ENCODE measurements at places on chromosomes 1 and 21.

DNA sequence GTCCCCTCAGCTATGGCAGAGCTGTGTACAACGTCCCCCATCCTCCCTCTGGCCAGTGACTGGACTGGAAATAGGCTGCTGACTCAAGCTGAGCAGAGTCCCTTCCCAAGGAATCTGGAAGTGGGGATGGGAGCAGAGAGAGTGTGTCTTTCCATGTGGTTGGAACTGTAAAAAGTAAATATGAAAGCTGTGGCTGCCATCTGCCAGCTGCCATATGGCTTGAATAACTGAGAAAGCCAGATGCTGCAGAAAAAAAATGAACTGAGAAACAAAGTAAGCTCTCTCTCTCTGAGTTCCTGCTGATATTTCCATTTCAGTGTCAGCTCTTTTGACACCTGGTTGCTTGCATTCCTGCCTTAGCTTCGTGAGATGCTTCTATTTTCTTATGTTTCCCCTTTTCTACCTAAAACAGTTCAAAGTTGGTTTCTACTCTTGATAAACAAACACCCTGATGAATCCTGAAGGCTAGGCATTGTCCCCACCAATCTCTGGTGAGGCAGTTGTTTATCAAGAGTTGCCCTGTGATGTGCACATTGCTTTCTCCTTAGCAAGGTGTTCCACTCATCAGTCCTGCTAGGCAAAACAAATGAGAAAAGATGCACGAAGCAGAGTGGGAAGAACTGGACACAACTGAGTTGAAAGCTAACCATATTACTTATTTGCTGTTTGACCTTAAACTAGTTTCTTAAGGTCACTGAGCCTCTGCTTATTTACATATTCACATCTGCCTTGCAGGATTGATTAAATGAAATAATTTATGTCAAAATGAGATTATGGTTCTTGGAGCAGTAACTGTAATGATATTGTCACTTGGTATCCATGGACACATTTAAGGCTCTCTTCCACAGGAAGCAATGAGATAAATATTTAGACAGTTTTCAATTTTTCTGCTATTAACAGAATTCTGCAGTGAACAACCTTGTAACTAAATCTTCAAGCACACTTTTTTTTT lies 16.6 kb upstream of the DR1 start:
- DNase-seq: no peak

GRCh38 chr1:160844447-160845232 lies 18.0 kb downstream of the CD244 start:
- DNase-seq: no peak

- no peak for DNase-seq
Measured at GRCh38 chr1:8354038-8354437, 36.1 kb downstream of the SLC45A1 start.

GRCh38 chr1:189121941-189122340 lies 1355.7 kb downstream of the BRINP3 start:
- no peak for DNase-seq

DNA sequence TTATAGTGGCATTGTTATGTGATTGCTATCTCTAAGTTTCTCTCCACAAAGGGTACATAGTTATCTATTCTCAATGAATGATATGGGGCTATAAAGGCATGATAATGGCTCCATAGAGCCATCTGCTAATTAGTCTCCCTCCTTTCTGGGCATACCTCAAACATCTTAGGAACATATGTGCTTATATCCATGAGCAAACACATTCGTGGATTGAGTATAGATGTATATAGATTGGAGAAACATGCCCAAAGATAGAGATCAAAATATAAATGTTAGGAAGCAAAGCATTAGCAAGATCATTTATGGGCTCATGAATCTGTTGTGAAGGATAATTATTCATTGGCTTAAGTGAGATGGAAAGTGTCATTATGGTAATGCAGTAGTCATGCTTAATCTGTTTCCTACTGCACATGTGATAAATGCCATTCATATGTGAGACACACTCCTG lies 155.8 kb upstream of the UBE2U start:
- no peak for DNase-seq
